ENCODE measurements at places on chromosomes 16 and 17.

DNA sequence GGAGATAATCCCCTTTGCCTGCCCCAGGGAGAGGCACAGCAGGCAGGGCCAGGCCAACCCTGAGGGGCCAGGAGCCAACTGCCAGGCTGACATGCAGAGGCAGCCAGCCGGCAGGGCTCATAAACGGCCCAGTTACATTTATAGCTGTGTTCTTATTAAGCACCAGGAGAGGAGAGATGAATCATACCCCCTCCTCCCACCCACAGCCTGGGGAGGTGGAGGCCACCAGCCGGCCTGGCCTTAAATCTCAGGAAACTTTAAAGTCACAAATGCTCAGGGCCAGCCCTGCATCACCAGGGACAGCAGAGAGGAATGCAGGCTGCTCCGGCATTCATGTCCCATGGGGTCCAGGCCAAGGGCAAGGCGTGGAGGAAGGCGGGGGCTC is 177.2 kb downstream of the TMEM132E start:
- DNase-seq = no peak

DNA sequence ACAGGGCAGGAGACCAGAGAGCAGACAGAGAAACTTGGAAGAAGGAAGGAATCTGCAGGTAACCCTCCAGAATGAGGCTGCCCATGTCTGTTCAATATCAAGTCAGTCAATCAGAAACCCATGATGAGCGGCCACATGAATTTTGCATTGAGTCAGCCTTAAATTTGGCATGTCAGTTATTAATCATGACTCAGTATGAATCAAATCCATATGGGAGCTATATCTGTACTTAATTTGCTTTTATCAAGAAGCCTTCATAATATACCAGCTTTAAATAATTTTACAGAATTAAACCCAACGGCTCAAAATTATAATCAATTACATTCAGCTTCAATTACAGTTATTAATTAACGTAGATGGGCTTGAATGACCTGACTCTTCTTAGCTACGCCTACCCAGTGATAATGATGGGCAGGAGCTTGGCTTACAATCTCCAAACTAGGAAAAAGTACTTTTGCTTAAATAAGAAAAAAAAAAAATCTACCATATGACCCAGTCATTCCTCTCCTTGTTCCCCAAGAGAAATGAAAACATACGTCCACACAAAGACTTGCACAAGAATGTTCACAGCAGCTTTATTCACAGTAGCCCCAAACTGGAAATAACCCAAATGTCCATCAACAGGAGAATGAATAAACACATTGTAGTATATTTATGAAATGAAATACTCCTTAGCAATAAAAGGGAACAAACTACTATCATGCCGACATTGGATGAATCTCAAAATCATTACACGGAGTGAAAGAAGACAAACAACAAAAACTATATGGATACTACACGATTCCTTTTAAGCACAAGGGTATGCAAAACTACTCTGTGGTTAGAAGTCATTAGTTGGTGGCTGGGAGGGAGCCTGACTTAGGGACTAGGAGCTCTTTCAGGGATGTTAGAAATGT is 48.6 kb downstream of the SLC39A11 start:
- peak; percentile 67 for DNase-seq

DNA sequence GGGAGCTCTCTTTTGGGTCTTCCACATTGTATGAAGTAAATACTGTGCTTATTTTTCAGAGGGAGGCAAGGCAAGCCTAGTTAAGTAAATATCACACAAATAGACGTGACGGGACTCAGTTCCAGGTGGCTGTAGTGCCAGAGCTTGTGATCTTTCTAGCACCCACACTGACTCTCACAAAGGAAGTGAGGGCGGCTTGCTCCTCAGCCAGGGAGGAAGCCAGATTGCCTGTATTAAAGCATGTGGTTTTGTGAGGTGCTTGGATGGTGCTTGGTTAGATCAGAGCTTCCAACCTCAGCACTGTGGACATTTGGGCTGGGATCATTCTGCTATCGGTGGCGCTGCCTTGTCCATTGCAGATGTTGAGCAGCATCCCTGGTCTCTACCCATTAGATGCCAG is 80.1 kb downstream of the VAT1L start:
- DNase-seq = no peak

- DNase-seq = peak; percentile 33
These were observed 1.3 kb downstream of the GJD3 start for GRCh38 chr17:40363111-40363827.

GRCh38 chr16:57544124-57544653 is 1.7 kb downstream of the ADGRG5 start:
- peak; percentile 33 for DNase-seq

DNA sequence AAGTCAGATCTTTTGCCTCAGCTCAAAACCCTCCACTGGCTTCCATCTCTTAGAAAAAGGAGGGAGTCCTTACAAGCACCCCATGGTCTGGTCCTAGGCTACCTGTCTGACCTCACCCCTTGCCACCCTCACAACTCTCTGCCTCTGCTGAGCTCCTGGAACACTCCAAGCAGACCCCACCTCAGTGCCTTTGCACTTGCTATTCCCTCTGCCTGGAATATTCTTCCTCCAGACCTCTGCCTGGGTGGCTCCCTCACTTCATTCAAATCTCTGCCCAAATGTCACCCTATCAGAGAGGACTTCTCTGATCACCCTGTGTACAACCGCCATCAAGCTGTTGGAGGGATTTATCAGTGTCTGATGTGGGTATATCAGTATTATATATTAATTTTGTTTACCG is 37.4 kb downstream of the PMFBP1 start:
- DNase-seq = no peak

DNA sequence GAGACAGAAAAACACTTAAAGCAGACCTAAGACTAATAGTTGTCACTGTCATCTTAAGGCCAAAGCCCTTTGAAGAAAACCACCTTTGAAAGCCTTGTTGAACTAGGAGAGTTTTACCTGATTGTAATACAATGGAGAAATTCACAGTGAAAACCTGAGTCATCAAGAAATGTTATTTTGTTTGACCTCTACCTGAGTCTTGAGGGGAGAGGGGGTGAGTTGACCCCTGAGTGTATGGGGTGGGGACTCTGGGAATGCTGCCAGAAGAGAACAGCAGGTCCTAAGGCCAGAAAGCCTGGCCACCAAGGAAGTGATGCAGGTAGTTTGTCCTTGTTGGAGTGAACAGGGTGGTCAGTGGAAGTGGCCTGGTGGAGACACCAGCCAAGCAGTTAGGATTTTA is 204.3 kb downstream of the SPECC1 start:
- DNase-seq = no peak

DNA sequence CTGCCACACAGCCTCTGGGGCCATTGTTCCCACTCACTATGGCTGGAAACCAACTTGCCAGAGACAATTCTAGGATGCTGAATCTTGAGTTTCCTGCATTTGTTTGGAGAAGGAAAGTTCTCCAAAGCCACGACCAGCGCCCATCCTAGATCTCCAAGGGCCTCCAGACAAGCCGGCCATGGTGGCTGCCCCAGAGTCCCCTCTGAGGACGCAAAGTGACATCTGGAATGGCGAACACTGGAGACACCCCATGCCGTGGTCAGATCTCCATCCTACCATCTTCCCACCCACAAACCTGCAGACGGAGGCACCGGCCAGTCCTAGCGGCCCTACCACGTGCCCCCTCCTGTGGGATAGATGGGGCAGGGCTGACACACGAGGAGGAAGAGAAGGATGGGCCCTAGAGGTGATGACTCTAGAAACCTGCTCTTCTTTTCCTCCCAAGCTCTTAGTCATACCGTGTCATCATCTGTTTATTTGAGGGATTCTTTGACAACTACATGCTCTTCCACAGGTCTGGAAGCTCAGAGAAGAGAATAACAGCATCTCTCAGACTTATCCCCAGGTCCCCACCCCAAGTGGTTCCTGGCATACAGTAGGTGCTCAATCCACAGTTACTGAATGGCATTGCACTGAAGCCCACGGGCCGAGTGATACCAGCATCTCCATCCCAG is 71.3 kb downstream of the MYH11 start:
- no peak for DNase-seq

GRCh38 chr16:53511403-53512280 is 8.6 kb upstream of the AKTIP start:
- no peak for DNase-seq

DNA sequence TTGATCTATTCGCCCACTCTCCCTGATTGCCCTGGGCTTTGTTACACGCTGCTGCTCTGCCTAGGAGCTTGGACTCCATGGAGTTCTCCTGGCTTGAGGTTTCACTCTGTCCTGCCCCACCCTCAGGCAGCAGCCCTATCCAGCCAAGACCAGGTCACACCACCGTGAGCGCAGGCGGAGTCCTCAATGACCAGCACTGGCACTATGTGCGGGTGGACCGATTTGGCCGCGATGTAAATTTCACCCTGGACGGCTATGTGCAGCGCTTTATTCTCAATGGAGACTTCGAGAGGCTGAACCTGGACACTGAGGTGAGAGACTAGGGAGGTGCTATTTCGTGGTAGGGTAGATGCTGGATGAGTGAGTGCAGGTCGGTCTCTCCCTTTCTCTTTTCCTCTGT is 3.5 kb downstream of the CNTNAP1 start:
- no peak for DNase-seq

- no peak for DNase-seq
These were observed 29.6 kb downstream of the SEC14L5 start for GRCh38 chr16:4987580-4988374.

DNA sequence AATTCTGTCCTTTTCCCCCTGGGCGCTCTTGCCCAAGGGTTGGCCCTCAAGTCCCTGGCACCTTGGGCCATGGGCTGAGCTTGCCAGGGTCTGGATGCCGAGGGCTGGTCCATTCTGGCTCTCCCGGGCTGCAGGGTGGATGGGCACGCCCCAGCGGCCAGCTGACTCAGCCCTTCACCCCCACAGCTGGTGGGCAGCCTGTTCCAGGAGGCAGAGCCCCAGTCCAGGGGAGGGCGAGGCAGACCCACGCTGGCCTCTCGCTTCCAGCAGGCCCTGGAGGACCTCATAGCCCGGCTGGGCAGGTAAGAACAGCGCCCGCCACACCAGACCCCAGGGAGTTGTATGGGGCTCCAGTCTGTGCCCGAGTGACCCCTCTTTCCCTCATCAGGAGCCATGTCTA is 15.0 kb downstream of the MYO15B start:
- DNase-seq = no peak

DNA sequence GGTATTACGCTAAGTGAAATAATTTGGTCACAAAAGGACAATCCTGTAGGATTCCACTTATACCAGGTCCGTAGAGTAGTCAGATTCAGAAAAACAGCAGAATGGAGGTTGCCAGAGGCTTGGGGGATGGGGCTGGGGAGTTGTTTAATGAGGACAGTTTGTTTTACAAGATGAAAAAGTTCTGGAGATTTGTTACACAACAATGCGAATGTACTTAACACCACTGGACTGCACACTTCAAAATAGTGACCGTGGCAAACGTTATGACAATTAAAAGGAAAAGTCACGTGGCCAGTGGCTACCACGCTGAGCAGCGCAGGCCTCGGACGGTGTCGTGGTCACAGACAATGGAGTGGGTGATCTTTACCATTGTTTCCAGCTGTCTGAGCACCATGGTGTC is 338.1 kb downstream of the SEC14L1 start:
- DNase-seq = no peak

DNA sequence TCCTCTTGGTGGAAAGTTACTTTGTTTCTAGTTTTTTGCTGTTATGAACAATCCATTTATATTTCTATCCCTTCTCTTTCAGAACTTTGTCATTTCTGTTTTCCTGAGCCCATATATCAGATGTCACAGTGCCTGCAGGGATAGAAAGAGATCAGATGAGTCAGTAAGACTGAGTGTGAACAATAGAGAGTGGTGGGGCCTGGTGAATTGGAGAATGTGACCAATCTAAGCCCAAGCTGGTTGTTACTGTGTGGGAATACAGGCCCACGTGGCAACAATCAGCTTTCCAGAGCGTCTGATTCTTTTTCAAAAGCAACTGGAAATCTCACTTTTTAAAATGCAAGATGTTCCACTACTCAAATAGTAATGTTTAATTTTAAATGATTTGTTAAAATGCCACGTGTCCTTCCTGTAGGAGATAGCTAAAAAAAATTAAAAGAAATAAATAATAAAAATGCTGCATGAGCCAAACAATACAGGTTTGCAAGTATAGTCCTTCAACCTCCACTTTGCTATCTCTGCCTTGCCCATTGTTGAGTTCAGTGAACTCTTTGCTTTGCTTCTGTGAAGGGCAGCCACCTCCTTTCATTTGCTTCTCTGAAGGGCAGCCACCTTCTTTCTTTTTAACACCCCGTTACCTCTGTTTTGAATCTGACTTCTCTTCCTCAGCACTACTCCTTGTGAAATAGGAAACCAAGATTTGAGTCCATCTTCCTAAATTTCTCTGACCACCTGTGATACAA is 9.6 kb downstream of the DCTN5 start:
- DNase-seq = peak; percentile 35

GRCh38 chr17:58381124-58382035 is 29.4 kb upstream of the SUPT4H1 start:
- DNase-seq = no peak

GRCh38 chr16:88804173-88804551 is 573 bp downstream of the CDT1 start:
- no peak for DNase-seq

GRCh38 chr16:68319185-68319908 is 8.5 kb downstream of the PRMT7 start:
- DNase-seq = no peak

DNA sequence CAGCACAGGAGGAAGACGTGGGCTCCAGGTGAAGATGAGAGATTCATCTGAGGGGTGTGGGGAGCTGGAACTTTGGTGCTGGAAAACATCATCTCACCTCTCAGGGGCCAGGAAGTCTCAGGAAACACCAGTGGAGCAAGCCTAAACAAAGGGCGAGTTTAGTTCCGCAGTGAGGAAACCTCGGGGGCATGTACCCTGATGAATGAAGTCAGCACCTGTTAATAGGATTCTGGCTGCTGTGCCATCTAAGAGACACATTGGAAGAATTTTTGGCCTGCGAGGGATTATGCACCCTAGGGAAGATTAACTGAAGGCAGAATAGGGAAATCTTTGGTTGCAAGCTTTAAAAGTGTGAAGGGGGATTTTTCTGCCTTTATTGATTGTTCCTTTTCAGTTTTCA is 94.7 kb upstream of the CACNG5 start:
- no peak for DNase-seq

GRCh38 chr16:57734308-57734924 is 1.2 kb upstream of the KATNB1 start:
- no peak for DNase-seq

GRCh38 chr17:35447499-35447898 is 1.1 kb downstream of the SLFN13 start:
- no peak for DNase-seq

GRCh38 chr17:15907290-15907689 is 37.6 kb upstream of the ADORA2B start:
- no peak for DNase-seq

Measured in astrocyte (in vitro differentiated cells and primary cell).